ENCODE measurements at places on chromosomes 4 and X.

- peak; percentile 33 for DNase-seq
Measured at GRCh38 chr4:10180927-10181744, 64.5 kb upstream of the WDR1 start.

DNA sequence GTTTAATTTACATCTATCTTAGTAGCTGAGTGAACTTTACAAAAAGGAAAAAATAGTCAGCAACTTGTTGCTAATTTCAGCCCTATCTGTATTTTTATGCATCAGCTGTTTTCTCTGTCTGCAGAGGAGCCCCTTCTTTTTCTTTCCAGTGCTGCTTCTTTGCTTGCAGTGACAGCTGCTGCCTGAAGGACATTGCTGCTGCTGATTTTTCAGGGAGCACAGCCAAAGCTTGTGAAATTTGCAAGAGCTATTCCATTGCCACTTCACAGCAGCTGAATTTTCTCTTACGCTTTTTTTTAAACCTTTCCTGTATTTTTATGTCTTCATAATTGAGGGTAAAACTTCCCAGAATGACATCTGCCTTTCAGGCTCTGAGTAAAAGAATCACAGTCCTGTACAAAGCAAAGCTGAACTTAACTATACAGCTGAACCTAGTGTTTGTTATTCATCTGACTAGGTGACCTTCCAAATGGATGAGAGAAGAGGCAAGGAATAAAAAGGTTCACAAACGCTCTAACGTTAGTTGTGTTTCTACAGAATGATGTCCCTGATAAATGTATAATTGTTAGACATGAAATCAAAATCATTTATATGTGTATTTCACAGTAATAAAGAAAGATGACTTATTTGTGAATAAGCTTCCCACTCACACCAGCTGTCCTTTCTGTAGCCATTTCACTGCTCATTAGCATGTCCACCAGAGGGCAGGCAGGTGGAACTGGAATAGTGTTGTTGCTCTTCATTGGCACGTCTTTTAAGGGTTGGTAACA, 541.4 kb downstream of the ADGRL3 start:
- DNase-seq, result no peak

GRCh38 chr4:139223682-139224317, 46.8 kb upstream of the ELF2 start:
- DNase-seq, result peak; percentile 60

DNA sequence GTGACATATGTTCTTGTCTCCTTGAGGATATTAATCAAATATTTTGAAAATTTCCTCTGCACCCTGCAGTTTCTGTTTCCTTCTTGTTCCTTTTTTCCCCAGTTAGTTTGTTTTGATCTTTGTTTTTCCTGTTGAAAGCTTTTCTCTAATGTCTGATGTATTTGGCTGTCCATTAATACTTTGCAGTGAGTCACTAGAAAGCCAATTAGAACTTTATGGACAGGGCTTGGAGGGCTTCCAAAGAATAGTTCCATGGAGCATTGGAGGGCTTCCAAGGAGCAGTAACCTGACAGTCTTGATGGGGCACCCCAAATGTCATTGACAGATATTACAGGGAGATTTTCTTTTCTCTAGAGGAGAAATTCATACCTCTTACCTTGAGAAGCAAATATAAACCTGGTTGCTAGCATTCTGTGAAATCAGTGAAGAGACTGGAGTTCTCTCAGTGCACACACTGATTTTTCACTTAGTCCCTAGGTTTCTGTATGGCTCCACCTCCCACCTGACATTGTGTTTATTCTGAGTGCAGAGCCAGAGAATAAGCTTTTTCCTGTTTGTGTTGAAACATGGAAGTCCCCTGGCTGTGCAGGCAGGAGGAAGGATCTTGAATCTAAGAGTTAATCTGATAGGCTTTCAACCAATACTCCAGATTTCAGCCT, 26.5 kb downstream of the SPARCL1 start:
- DNase-seq, result no peak

GRCh38 chr4:306551-306961, 1.3 kb upstream of the ZNF732 start:
- DNase-seq, result no peak

DNA sequence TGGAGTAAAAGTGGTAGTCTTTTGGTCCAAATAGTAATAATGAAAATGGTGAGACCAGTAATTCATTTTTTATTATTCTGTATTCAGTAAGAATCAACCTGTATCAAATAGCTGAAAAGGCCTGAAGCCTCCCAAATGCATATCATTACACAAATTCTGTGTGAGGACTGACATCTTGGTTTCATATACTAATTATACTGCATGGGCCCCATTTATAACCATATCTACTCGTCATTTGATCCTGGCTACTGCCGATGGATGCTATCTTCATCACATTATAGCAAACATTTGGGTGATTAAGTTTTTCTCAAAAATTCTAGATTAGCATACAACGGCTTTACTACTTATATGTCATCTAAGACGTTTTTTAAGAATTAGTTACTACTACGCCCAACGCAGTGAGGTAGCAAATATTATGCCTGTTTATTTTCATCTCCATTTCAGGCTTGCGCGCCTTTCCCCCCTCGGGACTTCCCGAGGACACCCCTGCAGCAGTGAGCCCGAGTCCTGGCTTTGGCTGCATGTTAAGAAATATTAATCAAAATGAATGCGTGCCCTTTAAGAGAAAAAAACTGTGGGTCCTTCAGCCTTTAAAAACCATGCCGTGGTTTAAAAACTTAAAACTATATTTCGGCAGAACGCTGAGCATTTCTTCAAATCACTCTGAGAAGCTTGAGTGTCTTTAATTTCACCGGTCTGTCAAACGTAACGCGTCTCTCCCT, 814 bp upstream of the MMAA start:
- DNase-seq, result no peak
